ENCODE measurements at places on chromosomes 2 and 18. TPM values are rescaled to one million over a fixed set of nuclear protein-coding genes. Genes with fewer than 3 reads are reported as not detected.

Gene TBR1
- 0.97 TPM for total RNA-seq

Gene HRH4
- total RNA-seq, result not detected

DNA sequence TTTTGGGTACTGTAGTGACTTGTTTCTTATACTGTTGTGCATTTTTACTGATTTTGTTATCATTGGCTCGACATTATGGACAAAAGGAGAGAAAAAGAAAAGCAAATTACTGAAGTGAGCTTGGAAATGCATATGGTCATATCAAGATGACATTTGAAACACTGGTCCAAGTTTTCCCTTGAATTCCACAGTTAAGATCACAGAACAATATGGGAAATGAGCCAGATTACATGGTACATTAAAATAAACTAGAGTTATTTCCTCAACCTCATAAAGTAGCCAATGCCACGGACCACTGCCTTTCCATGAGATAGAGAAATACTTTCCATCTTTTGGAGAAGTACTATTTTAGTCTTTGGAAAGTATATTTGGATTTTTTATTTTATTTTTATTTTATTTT is 62.0 kb upstream of the SGPP2 start:
- H3K4me1 ChIP-seq, result no peaks in the 10 kb centered on the region
- H3K27ac ChIP-seq, result no peak overlapping the region
- no peak overlapping the region for H3K4me3 ChIP-seq
- no peaks in the 10 kb centered on the region for H3K36me3 ChIP-seq
- no peaks in the 10 kb centered on the region for H3K27me3 ChIP-seq

GRCh38 chr2:234242459-234242836 is 191.9 kb downstream of the SPP2 start:
- peak overlapping the region; percentile 15 for H3K27ac ChIP-seq
- no peaks in the 10 kb centered on the region for H3K27me3 ChIP-seq
- H3K4me3 ChIP-seq, result no peak overlapping the region
- peaks cover 53% of the 10 kb centered on the region for H3K4me1 ChIP-seq

DNA sequence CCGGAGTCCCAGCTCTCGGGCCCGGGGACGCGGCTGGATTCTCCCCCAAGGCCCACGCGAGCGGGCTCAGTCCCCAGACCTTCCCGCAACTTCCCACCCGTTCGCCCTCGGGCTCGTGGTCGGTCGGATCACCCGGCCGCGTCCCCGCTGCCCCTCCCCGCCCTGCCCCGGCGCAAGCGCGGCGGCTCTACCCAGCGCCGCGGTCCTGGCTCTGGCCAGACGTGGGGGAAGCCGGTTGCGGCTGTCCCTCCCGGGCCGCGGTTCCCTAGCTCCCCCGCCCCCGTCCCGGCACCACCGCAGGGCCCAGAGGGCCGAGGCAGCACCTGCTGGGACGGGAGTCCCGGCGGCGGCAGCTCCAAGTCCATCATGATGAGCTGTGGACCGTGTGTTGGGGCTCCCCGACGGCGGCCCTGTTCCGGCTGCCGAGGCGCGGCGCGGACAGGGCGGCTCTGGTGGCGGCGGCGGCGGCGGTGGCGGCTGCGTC is 276 bp downstream of the NFE2L2 start:
- peaks cover 38% of the 10 kb centered on the region for H3K4me1 ChIP-seq
- H3K27me3 ChIP-seq, result no peaks in the 10 kb centered on the region
- peak overlapping the region; percentile 94 for H3K4me3 ChIP-seq
- peak; percentile 78 for DNase-seq
- H3K36me3 ChIP-seq, result no peaks in the 10 kb centered on the region

GRCh38 chr18:58243401-58243800 is 199.4 kb downstream of the NEDD4L start:
- H3K4me3 ChIP-seq, result no peak overlapping the region
- H3K27ac ChIP-seq, result no peak overlapping the region
- no peaks in the 10 kb centered on the region for H3K36me3 ChIP-seq
- H3K27me3 ChIP-seq, result no peaks in the 10 kb centered on the region
- H3K4me1 ChIP-seq, result peaks cover 13% of the 10 kb centered on the region
- no peak for DNase-seq

Gene ABCG5
- not detected for total RNA-seq

DNA sequence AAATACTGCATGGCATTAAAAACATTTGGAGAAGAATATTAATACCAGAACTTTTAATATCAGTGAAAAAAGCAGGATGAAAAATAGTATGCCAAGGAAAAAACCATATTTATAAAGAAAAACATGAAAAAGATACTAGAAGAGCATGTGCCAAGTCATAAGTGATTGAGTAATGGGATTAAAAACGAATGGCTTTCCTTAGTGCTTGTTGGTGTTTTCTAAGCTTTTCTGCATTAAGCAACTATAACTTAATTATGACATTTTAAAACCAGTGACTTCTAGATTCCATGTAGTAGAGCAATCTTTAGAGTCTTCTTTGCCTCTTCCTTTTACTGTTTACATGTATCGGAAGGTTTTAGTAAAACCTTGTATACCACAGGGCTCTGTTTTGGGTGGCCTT is 6.6 kb downstream of the MAPRE3 start:
- H3K4me3 ChIP-seq, result no peak overlapping the region
- H3K4me1 ChIP-seq, result peaks cover 30% of the 10 kb centered on the region
- H3K36me3 ChIP-seq, result no peaks in the 10 kb centered on the region
- H3K27me3 ChIP-seq, result no peaks in the 10 kb centered on the region
- no peak for DNase-seq
- H3K27ac ChIP-seq, result no peak overlapping the region

GRCh38 chr2:24471662-24472061 is 19.4 kb upstream of the NCOA1 start:
- H3K4me3 ChIP-seq, result no peak overlapping the region
- no peaks in the 10 kb centered on the region for H3K36me3 ChIP-seq
- DNase-seq, result peak; percentile 4
- H3K4me1 ChIP-seq, result no peaks in the 10 kb centered on the region
- H3K27ac ChIP-seq, result no peak overlapping the region

Gene LCT
- total RNA-seq, result 0.25 TPM

Gene RBM43
- total RNA-seq, result 6.8 TPM

DNA sequence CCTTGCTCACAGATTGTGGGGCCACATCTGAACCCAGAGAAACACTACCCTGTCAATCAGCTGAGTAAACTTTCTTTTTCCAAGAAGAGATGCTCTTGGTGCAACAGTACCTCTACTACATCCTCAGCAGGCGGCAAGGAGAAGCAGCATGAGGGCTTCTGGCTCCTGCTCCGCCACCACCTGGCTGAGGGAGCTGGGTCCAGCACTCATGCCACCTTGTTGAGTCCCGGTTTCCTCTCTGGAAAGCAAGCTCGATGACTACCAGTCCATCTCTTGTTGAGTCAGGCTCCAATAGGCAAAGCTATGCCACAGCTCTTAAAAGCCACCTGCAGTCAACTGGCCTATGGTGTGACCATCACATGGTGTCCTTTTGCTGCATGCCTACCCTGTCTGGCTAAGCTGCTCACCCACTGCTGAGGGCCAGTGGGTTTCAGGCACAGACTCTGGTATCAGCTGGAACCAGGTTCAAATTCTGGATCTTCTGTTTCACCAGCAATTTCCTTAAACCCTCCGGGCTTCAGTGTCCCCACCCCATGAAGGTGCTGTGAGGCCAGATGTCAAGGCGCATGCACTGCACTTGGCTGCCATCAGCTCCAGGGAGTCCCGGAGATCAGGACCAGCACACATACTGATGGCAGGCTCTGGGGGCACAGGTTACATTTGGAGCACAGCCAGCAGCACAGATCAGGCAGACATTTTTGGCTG is 42.5 kb upstream of the ACAA2 start:
- peaks cover 4% of the 10 kb centered on the region for H3K4me1 ChIP-seq
- DNase-seq, result no peak
- H3K4me3 ChIP-seq, result no peak overlapping the region
- no peaks in the 10 kb centered on the region for H3K27me3 ChIP-seq
- H3K27ac ChIP-seq, result no peak overlapping the region

Gene ERFE
- 0.86 TPM for total RNA-seq

DNA sequence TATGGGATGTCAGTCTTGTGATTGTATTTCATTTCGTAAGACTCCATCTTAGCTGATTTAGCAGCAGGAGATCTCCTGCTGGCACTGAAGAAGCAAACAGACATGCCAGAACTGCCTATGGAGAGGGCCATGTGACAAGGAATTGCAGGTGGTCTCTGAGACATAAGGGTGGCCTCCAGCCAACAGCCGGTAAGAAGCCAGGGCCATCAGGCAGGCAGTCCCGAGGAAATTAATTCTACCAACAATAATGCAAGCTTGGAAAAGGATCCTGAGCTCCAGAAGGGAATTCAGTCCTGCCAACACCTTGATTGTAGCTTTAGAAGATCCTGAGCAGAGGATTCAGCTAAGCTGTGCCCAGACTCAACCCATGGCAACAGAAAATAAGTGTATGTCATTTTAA is 87.1 kb upstream of the DNAJC10 start:
- H3K4me1 ChIP-seq, result no peaks in the 10 kb centered on the region
- H3K36me3 ChIP-seq, result no peaks in the 10 kb centered on the region
- H3K4me3 ChIP-seq, result no peak overlapping the region

Gene TFCP2L1
- total RNA-seq, result not detected

DNA sequence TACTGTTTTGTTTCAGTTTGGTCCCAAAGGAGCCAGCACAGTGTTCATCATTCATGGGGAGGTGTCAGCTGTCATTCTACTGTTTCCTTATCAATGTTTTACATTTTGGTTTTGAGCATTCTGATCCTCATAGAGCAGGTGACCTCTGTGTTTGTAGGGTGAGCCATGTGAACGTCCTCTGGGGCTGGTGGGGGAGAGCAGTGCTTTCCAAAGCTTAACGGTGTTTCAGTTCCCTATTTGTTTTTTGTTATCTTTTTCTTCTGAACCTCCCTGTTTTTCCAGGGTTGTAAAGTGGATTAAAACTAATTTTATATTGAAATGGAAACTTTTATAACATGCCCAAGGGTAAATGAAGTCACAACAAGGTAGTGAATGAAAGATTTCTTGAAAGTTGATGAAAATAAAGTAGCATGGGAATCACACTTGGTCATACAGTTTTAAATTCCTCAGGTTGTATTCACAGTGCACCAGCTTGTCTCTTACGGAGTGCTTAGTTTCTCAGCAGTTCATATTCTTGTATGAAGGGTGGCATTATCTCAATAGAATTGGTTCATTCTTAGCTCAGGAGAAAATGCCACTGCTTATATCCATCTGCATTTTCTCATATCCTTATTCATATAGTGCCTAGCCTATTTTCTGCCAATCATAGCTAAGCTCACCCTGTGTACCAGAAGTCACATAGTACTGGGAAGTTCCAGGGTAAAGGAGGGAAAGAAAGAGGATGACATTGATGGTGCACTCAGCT is 54.5 kb downstream of the MAP4K4 start:
- H3K27me3 ChIP-seq, result no peaks in the 10 kb centered on the region
- H3K27ac ChIP-seq, result no peak overlapping the region
- no peak overlapping the region for H3K4me3 ChIP-seq
- peaks cover 58% of the 10 kb centered on the region for H3K4me1 ChIP-seq

GRCh38 chr2:197096649-197097048 is 170.1 kb upstream of the PGAP1 start:
- H3K36me3 ChIP-seq, result no peaks in the 10 kb centered on the region
- no peak for DNase-seq
- H3K27ac ChIP-seq, result no peak overlapping the region

DNA sequence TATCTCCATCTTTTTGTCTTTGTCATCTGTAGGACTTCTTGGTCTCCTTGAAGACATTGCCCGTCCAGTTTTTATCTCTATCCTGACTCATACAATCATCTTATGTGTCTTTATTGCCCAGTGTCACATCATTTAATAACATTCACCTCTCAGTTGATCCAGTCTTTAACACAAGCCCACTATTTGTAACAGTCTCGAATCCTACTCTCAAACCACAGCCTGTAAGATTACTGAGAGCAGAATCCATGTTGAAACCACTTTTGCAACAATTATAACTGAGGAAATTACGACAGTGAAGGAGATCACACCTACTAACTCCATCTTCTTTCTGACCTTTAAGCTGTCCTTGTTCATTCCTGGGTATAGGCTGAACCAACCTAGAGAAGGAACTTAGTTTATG is 1206.0 kb upstream of the ZEB2 start:
- H3K27ac ChIP-seq, result no peak overlapping the region
- H3K4me3 ChIP-seq, result no peak overlapping the region
- DNase-seq, result no peak
- no peaks in the 10 kb centered on the region for H3K36me3 ChIP-seq

Gene ALK
- not detected for total RNA-seq

- no peaks in the 10 kb centered on the region for H3K4me1 ChIP-seq
- peaks cover 8% of the 10 kb centered on the region for H3K27me3 ChIP-seq
- no peak for DNase-seq
- H3K4me3 ChIP-seq, result no peak overlapping the region
- H3K27ac ChIP-seq, result no peak overlapping the region
Observed at GRCh38 chr18:47992266-47992665, 61.8 kb upstream of the SMAD2 start.

- H3K27me3 ChIP-seq, result no peaks in the 10 kb centered on the region
- H3K27ac ChIP-seq, result no peak overlapping the region
- H3K4me3 ChIP-seq, result no peak overlapping the region
- H3K4me1 ChIP-seq, result no peaks in the 10 kb centered on the region
Observed at GRCh38 chr18:75083131-75083530, 125.8 kb downstream of the PTGR3 start.

DNA sequence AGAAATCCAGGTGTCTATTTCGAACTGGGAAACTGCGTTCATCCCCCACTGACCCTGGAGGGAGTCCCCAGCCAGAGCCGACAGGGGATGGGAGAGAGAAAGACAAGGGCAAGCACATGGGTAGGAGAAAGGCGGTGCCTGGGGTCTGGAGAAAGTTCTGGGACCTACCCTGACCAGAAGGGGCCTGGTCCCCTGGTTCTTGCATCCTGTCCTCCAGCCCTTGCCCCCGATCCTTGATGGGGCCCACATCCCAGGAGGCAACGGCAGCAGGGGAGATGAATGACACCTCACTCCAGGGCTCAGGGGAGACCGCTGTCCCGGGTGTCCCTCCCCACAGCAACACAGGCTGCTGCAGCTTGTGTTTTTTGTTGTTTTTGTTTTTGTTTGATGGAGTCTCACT is 4.9 kb downstream of the ADCY3 start:
- H3K27ac ChIP-seq, result no peak overlapping the region
- no peak for DNase-seq
- H3K36me3 ChIP-seq, result no peaks in the 10 kb centered on the region
- no peak overlapping the region for H3K4me3 ChIP-seq
- H3K27me3 ChIP-seq, result no peaks in the 10 kb centered on the region

DNA sequence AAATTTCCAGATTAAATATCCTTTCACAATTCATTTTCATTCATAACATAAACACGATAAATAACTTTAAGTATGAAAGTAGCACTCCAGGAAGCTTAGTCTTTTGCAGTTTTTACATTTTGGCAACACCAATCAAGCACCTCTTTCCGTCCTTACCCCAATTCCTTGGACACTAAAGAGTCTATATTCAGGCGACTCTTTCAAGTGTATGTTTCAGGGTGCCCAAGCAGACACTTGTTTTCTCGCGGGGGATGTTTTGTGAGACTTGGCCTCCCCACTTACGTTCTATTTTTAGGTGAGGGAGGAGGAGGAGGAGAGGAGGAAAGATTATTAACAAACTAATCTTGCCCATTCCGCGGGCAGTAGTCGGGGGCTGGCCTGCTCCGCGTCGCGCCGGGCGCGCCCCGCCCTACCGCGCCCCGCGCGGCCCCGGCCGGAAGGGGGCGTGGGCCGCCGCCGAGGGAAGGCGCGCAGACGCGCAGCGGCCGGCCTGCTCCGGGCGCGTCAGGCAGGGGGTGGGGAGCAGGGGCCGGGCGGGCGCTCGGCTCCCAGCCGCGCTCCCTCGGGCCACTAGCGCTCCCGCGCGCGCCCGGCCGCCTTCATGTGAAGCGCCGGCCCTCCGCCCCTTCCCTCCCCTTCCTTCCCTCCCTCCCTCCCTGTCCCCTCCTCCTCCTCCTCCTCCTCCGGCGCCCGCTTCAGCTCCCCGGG is at the start of gene ITPRID2:
TSS of gene ITPRID2 (plus strand) at position 473 of the 708 bp plus-strand sequence. CDS start 337 bp downstream, outside the sequence.
- peaks cover 33% of the 10 kb centered on the region for H3K4me1 ChIP-seq
- H3K27me3 ChIP-seq, result no peaks in the 10 kb centered on the region
- DNase-seq, result peak; percentile 97
- H3K36me3 ChIP-seq, result peaks cover 2% of the 10 kb centered on the region
- H3K4me3 ChIP-seq, result peak within 1 kb of the TSS; percentile 82
- H3K27ac ChIP-seq, result peak within 1 kb of the TSS; percentile 64
